Activated T-helper 1 cell treated with anti-CD3 and anti-CD28 coated beads, Interleukin-12 subunit alpha, Interleukin-12 subunit beta, Interleukin-2, Interleukin-4 antibody, amounts not matched to agents 30 ng/mL and 10 ng/mL and 1 ng/mL, durations not matched to agents 14 hours and 24 hours and 36 hours (primary cell): ENCODE measurements at places on chromosomes 7 and 10. TPM values are rescaled to one million over a fixed set of nuclear protein-coding genes. Genes with fewer than 3 reads are reported as not detected.
A peak's percentile ranks its signal among the peaks of the same experiment; 100 is the strongest.

Gene SPDYE11
- not detected in 2 replicates for total RNA-seq

Gene CALML5
- not detected in 2 replicates for total RNA-seq

Gene AMPH
- total RNA-seq = not detected in 2 replicates

Gene ACTA2
- total RNA-seq = 10.9 and 12.2 TPM in 2 replicates

Gene DDC
- total RNA-seq = not detected in 2 replicates

Gene PRRT4
- 0.10 and 0.21 TPM in 2 replicates for total RNA-seq

GRCh38 chr10:16586358-16587138 lies 64.9 kb upstream of the C1QL3 start:
- no peaks in the 10 kb centered on the region for H3K27me3 ChIP-seq
- no peak for DNase-seq
- H3K36me3 ChIP-seq = no peaks in the 10 kb centered on the region

DNA sequence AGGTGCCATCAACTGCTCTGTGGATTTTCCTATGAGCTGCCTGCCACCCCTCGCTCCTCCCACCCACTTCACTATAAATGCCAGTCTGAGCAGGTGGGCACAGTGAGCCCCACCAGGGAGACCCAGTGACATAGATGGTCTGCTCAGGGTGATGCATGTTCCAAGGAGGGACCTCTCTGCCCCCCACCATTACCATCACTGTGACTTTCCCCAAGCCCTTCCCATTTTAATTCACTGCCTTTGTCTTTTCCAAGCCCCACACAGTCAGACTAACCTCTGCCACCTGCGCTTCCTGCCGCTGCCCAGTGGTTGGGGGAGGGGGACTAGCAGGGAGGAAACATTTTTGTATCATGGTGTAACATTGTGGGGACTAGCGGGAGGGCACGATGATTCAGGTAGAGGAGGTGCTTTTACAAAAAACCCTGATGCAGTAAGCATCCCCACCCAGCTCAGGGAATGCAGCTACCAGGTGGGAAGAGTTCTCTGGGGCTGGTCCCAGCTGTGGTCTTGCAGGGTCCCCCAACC lies 24.6 kb downstream of the PRSS2 start:
- H3K27me3 ChIP-seq = no peaks in the 10 kb centered on the region
- peak overlapping the region; percentile 98 for H3K27ac ChIP-seq
- peaks cover 79% of the 10 kb centered on the region for H3K36me3 ChIP-seq
- H3K4me3 ChIP-seq = peak overlapping the region; percentile 97

- no peaks in the 10 kb centered on the region for H3K4me1 ChIP-seq
- H3K27me3 ChIP-seq = no peaks in the 10 kb centered on the region
- H3K27ac ChIP-seq = no peak overlapping the region
These were observed 287.5 kb upstream of the PHYHIPL start for GRCh38 chr10:58888957-58889356.

GRCh38 chr10:118570591-118570990 lies 24.9 kb downstream of the PRLHR start:
- no peak for DNase-seq
- no peaks in the 10 kb centered on the region for H3K4me1 ChIP-seq
- H3K36me3 ChIP-seq = no peaks in the 10 kb centered on the region
- H3K27ac ChIP-seq = no peak overlapping the region

DNA sequence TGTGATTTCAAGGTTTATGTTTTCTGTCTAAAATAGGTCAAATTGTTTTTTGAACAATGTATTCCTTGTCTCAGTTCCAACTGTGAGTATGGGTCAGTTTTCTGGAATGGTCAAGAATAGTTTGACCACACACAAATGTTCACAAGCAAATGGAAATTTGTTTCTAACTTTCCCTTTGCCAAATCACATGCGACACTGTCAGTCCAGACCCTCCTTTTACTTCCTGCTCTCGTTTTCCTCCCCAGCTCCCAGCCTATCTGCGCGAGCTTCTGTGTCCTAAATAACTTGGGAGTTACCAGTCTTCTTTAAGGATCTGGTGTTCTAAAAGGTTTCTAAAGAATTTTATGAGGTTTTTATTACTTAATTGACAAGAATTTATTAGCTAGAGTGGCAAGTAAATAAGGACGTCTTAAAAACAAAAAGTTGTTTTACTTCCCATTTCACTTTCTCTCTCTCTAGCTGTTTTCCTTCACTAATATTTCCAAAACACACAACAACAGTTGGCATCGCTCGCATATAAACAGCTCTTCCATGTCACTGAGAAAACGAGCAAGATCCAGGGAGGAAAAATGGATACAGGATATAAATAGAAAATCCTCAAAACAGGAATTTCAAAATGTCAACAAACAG lies 266.1 kb upstream of the KLF6 start:
- H3K4me3 ChIP-seq = no peak overlapping the region
- no peak for DNase-seq
- no peaks in the 10 kb centered on the region for H3K36me3 ChIP-seq
- H3K4me1 ChIP-seq = no peaks in the 10 kb centered on the region

GRCh38 chr10:2744547-2745200 lies 322.7 kb upstream of the PFKP start:
- peaks cover 3% of the 10 kb centered on the region for H3K27me3 ChIP-seq
- H3K36me3 ChIP-seq = no peaks in the 10 kb centered on the region
- no peak overlapping the region for H3K4me3 ChIP-seq
- DNase-seq = no peak
- no peaks in the 10 kb centered on the region for H3K4me1 ChIP-seq
- H3K27ac ChIP-seq = no peak overlapping the region

DNA sequence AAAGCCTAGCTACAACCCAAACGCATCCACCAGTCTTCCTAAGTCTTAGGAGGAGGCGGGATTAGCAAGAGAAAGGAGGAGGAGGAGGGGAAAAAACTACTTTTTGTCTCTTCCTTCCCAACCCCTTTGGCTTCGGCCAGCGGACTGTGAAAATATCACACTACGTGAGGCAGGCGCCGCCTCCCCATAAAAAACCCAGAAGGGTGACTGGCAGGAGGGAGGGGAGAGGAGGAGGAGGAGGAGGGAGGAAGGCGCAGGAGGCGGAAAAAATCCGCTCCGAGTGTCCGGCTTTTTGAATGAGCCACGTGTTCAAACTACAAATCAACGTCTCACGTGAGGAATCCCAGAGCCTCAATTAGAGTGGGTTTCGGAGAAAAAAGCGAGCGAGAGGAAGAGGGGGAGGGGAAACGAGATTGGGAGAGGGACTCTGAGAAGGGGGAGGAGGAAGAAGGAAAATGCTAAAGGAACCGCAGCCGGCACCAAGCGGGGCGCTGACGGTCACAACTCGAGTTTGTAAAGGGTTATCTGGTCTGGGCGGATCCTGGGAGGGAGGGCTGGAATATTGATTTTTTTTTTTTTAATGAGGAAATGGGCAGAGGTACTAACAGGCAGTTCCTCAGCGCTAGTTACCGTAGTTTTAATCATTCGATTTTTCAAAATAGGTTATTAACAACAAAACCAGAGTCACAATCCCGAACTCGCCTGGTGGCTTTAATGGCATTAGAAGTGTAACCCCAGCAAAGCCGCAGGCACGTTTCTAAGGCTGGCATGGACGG lies at the start of gene IGF2BP3:
Gene IGF2BP3 (minus strand): TSS at position 162 of the 776 bp plus-strand sequence. CDS start 381 bp downstream, outside the sequence.
- peak within 1 kb of the TSS; percentile 75 for H3K27ac ChIP-seq
- peak within 1 kb of the TSS; percentile 85 for H3K4me3 ChIP-seq
- peaks cover 54% of the 10 kb centered on the region for H3K4me1 ChIP-seq
- peaks cover 66% of the 10 kb centered on the region for H3K27me3 ChIP-seq
- H3K36me3 ChIP-seq = peaks cover 4% of the 10 kb centered on the region

DNA sequence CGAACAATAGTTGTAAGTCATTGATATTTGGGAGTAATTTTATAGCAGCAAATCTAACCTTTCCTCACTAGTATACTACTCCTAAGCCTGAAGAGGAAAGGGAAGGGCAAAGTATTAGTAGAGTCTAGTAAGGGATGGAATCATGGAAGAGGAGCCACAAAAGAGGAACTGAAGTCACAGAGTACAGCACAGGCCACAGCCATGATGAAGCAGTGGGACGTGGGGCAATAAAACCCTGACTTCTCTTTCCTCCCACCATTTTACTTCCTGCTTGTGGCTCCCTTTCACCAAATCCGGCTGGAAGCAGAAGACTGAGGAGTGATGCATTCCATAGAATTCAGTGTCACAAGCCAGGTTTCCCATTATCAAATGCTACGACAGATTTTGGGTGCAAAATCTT lies 58.7 kb downstream of the CABCOCO1 start:
- H3K36me3 ChIP-seq = no peaks in the 10 kb centered on the region
- no peak for DNase-seq
- H3K27ac ChIP-seq = no peak overlapping the region
- H3K4me1 ChIP-seq = no peaks in the 10 kb centered on the region
- peaks cover under 1% of the 10 kb centered on the region for H3K27me3 ChIP-seq

DNA sequence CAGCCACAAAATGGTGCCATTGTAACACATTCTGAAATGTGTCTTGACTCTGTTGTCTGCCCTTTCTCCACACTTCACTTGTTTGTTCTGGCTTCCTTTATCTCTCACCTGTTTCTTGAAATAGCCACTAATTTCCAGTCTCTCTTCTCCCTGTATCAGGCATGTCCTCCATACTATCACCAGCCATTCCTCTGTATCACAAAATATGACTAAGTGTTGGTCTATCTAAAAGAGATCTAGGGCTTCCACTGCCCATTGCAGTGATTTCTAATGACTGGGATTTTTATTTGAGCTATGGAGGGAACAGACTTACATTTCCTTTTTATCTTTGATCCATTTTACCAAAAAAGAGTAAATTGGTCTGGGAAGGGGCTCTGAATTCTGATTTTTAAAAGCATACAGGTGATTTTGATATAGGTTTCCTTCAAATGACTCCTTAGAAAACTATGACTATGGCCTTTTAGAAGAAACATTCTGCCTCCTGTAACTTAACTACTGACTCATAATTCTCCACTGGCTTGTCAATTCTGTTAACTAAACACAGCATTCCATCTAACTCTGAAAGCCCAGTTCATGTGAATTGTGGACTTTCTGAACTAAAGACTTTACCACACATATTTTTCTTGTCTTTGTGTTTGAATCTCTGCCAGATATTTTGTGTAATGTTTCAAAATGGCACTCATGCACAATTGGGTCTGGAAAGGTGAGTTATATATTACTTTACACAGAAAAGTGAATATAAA lies 1121.4 kb downstream of the XPNPEP1 start:
- DNase-seq = no peak
- no peaks in the 10 kb centered on the region for H3K36me3 ChIP-seq
- H3K4me3 ChIP-seq = no peak overlapping the region
- H3K4me1 ChIP-seq = no peaks in the 10 kb centered on the region
- no peak overlapping the region for H3K27ac ChIP-seq
- H3K27me3 ChIP-seq = no peaks in the 10 kb centered on the region

DNA sequence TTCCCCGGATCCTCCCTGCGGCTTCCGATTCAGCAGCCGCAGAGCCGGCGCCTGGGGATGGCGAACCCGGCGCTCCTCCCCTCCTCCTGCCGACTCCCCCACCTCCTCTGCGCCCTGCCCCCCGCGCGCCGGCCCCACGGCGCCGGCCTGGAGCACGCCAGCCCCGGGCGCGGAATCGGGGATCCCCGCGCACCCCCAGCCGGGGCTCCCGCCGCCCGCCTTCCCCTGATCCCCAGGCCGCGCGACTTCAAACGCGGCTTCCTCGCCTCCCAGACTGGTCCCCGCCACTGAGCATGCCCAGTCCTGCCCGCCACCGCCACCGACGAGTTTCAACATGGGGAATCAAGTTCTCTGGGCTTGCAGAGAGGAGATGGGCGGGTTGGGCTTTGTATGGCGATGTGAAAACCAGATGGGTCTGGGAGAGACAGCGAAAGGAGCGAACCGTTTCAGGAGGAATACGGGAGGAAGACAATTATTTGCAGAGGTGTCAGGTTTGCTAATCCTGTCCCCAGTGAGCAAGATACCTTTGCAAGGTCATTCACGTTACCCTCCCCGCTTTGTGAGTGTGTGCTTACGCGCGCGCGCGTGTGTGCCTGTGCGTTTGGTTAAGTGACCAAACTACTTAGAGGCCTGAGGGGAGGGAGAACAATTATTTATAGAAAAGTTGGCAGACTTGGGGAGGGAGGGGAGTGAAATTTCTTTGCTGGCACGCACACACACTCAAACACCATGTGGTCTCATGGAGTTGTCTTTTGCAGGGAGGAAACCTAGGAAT lies at the start of gene PANK1:
Gene PANK1 (minus strand): TSS at position 276 of the 775 bp plus-strand sequence. CDS start 351 bp downstream, outside the sequence.
- peak within 1 kb of the TSS; percentile 82 for H3K4me3 ChIP-seq
- H3K27me3 ChIP-seq = peaks cover 14% of the 10 kb centered on the region
- peak within 1 kb of the TSS; percentile 72 for H3K27ac ChIP-seq
- peaks cover 7% of the 10 kb centered on the region for H3K4me1 ChIP-seq
- peak; percentile 70 for DNase-seq
- no peaks in the 10 kb centered on the region for H3K36me3 ChIP-seq

- H3K4me3 ChIP-seq = no peak overlapping the region
- H3K27me3 ChIP-seq = no peaks in the 10 kb centered on the region
- DNase-seq = no peak
- H3K27ac ChIP-seq = no peak overlapping the region
- no peaks in the 10 kb centered on the region for H3K4me1 ChIP-seq
These were observed 354.1 kb downstream of the DPP6 start for GRCh38 chr7:154406312-154406711.

GRCh38 chr7:20839196-20839735 lies 52.6 kb upstream of the SP8 start:
- H3K27me3 ChIP-seq = no peaks in the 10 kb centered on the region
- no peak overlapping the region for H3K4me3 ChIP-seq
- no peak overlapping the region for H3K27ac ChIP-seq
- DNase-seq = no peak

- no peaks in the 10 kb centered on the region for H3K36me3 ChIP-seq
- no peak overlapping the region for H3K4me3 ChIP-seq
- no peak for DNase-seq
- no peaks in the 10 kb centered on the region for H3K4me1 ChIP-seq
- H3K27me3 ChIP-seq = peaks cover 6% of the 10 kb centered on the region
These were observed 638.7 kb downstream of the PARD3 start for GRCh38 chr10:34176351-34176750.

DNA sequence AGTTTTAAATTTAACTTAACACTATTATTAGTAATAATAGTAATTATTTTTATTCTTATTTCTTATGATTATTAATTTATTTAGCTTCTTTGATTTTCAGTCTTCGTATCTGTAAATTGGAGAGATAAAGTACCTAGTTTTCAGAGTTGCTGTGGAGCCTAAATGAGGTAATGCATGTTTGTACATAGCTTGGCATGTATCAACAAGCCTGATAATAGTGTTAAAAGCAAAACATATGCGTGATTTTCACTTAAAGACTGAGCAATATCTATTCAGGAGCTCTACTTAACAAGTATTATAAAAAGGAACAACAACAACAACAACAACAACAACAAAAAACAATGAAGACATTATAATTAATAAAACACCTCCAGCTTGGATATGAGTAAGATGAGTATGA lies 12.4 kb downstream of the CALCR start:
- peaks cover 2% of the 10 kb centered on the region for H3K27me3 ChIP-seq
- H3K27ac ChIP-seq = no peak overlapping the region
- no peaks in the 10 kb centered on the region for H3K36me3 ChIP-seq
- no peak for DNase-seq

GRCh38 chr7:871900-872537 lies 4.3 kb upstream of the GET4 start:
- H3K4me1 ChIP-seq = peaks cover 11% of the 10 kb centered on the region
- no peak overlapping the region for H3K4me3 ChIP-seq
- DNase-seq = no peak
- no peaks in the 10 kb centered on the region for H3K27me3 ChIP-seq
- H3K36me3 ChIP-seq = peaks cover 26% of the 10 kb centered on the region
- H3K27ac ChIP-seq = no peak overlapping the region
